NCI-H510A treated with DMSO at 0.1 percent for 48 hours (cell line): ENCODE measurements at places on chromosomes 13 and 19.

DNA sequence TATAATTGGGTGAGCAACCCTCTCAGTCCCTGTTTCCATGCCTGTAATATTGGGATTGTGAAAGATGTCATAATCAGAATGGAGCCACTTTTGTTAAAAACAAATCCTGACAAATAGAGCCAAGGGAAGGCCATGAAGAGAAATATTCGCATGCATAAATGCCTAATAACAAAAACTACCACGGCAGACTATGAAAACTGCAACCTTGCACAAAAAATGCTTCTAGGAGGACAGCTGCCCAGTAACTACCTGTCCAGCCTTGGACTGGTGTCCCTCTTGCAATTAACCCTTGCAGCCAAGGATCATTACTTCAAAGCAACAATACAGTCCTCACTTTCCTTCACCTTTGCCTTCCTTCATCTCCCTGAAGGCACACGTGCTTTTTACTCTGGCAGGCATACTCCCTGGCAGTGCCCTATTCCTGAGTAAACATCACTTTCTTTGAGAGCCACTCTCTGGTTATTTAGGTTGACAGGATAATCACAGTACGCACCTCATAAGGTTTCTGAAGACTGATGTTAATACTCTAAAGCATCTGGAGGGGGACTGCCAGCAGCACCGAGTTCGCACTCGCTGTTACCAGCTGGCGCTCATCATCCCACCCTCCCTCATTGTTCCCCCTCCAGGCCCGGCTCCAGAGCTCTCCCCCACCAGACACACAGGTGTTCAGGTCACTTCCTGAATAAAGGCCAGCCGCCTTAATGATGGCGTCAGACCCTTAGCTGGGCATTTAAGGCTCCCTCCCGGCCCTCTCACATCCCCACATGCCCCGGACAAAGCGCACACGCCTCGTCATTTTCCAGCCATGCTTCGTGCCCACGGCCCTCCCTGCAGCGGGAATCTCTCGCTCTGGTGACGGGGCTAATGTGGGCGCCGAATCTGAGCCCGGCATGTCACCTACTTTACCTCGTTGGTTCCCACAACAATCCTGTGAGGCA is 57.3 kb downstream of the CDADC1 start:
- DNase-seq = peak; percentile 7

DNA sequence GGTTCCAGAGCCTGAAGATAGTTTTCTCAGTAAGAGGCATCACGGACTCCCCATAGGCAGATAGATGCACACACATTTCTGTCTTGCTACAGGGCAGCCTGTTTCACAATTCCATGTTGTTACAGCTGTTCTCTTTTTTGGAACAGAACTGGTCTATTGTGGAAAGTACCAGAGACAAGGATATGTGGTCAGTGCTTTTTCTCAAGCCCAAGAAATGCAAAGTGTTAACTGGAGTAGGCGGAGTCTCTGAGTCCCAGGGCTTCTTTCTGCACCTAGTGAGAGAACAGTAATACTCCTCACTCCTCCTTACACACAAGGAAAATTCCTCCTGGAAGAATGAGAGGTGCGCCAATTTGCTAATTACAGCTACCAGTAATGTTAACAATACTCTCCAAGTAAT is 141.6 kb upstream of the ARGLU1 start:
- no peak for DNase-seq

- DNase-seq = no peak
Measured at GRCh38 chr13:41837629-41838028, 123.3 kb downstream of the VWA8 start.

DNA sequence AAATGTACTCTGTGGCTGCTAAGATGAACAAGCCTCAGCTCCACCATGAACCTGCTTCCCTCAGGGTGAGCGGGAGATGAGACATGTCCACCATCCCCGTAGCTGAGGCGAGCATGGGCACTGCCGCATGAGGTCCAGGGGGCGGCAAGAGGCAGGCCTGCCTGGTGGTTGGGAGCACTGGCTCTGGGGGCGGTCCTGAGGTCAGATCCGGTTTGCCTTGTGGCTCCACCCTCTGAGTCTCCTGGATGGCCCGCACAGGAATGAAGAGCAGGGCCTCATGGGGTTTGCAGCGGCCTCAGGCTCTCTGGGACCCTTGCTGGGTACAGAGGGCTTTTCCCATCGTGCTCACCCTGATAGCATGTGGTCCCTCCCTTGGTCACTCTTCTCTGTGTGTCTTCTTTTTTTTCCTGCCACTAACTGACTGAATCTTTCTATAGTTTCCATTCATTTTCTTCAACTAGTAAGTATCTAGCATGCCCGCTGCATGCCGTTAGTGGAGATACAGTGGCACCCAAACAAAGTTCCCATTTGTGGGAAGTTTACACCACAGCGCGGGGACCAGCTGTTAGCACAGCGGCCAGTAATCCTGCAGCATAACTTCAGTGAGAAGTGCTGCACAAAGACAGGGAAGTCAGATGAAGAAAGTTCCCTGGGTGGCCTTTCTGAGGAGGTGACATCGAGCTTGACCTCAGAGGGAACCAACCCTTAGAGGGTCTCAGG is 37.3 kb downstream of the CAPN12 start:
- no peak for DNase-seq

- DNase-seq = no peak
Measured at GRCh38 chr19:31348481-31349159, 616 bp downstream of the TSHZ3 start.

DNA sequence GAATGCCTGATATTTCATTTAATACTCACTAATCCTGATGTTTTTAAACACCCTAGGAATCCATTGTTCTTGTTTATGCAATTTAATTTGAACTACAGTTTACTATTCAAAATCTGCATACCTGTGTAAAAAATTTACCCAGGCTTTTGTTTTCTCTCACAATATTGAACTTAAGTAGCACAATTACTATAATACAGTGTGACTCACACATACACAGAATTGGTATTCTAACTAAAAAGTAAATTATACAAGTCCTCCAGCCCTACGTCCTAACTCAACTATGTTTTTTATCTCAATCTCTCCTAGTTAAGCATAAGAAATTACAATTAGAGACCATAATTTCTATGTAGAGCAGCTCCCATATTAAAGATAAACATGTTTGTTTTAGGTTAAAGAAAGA is 41.8 kb downstream of the MYCBP2 start:
- no peak for DNase-seq

DNA sequence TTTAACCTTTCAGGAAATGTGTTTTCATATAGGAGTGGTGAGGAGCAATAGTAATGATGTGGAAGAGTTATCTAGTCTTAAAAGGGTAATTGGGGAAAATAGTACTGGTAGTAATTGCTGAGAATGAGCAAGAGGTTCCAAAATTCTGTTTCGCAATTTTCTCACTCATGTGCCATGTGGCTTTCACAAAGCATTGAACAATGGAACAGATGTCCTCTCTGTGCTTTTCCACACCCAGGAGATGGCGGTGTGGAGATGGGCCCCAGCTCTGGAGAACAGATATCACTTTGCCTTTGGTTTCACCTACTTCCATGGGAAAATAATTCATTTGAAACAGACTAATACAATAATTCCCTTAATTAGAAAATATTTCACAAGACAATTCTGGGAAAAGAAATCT is 170.0 kb upstream of the SLC10A2 start:
- DNase-seq = no peak

- DNase-seq = no peak
Measured at GRCh38 chr13:95217920-95218830, 83.1 kb downstream of the ABCC4 start.

GRCh38 chr13:50732712-50733111 is 110.8 kb downstream of the DLEU7 start:
- no peak for DNase-seq

GRCh38 chr19:14775869-14776586 is 2.3 kb downstream of the ADGRE2 start:
- no peak for DNase-seq

GRCh38 chr13:107585469-107586180 is 629.7 kb downstream of the LIG4 start:
- DNase-seq = peak; percentile 44

GRCh38 chr13:53342623-53343360 is 314.2 kb downstream of the OLFM4 start:
- DNase-seq = no peak

GRCh38 chr19:18761531-18762110 is 29.5 kb downstream of the COMP start:
- DNase-seq = peak; percentile 4

- DNase-seq = peak; percentile 42
Measured at GRCh38 chr19:3075605-3076431, 13.5 kb upstream of the TLE5 start.

DNA sequence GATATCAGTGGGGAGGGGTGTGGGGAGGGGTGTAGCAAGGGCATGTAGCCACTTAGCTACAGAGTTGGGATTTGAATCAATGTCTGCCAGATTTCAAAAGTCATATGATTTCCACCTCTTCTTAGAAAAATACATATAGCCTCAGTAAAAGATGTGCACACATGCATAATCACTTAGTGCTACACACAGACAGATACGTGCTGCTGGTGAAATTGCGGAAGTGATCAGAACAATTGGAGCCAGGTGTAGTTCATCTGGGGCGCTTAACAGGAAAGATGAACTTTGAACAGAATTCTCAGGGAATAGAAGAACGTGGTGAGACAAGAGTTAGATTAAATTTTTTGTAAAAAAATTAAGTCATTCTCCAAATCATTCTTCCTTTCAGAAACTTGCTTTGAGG is 333.1 kb downstream of the KCNRG start:
- no peak for DNase-seq

DNA sequence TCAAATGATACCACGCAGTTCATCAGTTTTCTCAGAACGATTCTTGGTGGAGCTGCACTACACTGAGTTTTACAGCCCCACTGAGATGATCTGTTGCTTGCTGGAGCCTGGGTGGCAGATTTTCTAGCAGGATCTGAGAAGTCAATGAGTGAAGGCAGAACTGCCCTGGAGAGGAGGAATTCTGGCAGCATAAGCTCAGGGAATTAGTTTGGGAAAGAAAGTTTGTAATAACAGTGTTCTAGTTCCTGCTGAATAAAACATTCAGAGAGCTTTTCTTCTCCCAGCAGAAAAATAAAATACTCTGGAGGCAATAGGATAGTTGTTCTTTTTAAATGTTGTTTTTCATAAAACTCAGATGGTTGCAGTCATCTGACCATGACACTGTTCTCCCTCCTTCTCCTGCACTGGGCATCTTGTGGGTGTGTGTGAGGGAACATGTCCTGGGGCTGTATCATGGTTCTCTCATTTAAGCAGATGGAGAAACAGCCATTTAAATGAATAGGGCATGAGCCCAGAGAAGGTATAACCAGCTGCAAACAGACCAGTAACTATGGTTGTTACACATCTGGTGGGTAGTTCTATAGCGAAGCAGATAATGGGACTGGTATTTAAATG is 29.6 kb downstream of the OLFM4 start:
- DNase-seq = no peak

DNA sequence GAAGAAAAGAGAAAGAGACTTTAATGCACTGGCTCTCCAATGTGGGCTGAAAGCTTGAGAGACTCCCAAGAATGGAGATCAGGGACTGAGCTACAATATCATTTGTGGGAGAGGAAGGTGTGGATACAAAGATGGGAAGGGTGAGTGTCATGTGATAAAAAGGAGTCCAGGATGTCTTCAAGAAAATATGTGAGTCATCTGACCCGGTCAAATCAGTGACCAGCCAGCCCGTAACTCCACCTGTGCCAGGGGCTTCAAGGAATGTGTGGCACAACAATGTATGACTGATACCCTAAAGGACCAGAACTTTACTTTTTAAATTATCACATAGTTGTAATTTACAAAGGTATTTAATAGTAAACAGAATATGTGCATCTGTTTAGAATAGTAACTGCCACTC is 97.2 kb downstream of the DOCK9 start:
- no peak for DNase-seq

GRCh38 chr19:11418549-11419506 is at the start of gene RGL3:
RGL3 (minus strand) TSS chr19:11419314; CDS start chr19:11419278, 36 bp downstream.
- DNase-seq = peak; percentile 56

DNA sequence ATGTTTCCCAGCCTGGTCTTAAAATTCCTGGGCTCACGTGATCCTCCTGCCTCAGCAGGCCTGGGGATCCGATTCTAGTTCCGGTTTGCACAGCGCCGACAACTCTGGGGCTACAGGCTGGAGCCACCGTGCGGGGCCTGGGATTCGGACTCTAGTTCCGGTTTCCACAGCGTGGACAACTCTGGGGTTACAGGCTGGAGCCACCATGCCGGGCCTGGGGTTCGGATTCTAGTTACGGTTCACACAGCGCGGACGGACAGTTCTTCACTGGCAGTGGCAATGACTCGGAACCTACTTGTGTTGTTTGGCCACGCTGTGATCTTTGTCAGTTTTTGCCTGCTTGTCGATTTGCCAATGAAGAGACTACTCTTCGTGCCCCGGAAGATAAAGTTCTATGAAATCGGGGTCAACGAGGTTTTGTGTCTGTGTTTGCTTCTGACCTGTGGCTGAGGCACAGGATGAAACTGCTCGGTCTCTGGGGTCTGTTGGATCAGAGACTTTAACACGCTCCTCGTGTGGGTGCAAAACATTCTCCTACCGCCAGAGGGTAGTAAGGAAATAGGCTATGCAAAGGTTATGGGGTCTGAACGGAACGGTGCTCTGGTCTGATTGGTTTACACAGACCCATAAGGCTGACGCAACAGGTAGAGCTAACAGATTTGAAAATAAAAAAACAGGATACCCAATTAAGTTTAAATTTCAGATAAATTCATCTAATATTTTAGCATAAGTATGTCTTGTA is 12.1 kb upstream of the ZSCAN1 start:
- peak; percentile 3 for DNase-seq

DNA sequence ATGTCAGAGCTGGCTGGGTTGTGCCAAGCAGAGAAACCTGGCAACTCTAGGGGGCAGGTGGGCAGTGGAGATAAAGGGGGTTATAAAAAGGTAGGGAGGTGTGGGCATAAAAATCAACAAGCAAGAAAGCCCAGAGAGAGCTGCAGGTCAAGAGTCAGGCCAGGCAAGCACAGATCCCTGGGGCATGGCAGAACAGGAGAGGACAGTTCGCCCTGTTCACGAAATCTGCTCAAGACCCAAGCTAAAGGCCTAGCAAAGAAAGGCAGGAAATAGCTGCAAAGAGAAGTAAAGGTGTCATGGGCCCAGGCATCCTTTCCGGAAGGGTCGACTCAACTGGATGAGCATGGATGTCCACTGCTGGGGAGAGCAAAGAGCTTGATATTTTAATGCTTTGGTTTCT is 3.4 kb downstream of the MBNL2 start:
- no peak for DNase-seq

DNA sequence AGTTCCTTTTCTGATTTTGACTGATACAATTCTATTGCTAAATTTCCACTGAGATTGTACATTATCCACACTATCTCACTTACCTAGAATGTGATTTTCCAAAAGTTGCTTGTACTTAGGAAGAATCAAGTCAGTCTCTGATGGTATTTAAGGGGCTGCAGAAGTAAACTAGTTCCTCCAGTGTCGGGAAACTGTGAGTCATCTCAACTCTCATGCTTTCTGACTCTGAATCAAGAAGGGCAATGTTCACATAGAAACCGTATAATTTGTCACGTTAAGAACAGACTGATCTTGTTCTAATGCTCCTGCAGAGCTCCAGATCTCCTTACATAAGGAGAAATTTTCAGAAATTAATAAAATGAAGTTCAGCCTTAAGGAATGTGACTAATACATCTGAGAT is 369.3 kb downstream of the KLF5 start:
- DNase-seq = no peak

DNA sequence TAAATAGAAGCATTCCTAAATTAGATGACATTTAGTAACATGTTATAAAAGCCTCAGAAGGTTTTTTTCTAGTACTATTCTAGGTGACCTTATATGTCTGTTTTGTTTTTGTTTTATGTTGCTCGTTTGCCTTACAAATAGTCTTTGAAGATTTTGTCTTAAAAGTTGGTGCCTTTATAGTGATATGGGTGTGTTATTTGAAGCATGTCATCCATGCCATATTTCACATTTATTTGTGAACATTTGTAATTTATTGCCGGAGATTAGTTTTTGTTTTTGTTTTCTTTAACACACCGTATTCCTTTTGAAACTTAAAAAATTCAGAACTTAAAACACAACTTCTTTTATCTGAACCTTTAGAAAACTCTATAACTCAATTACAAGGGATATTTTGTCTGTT is 422.8 kb upstream of the PCDH9 start:
- DNase-seq = no peak
